Tongue (tissue), 3 donors: ENCODE measurements at places on chromosomes 5 and 9. TPM values are rescaled to one million over a fixed set of nuclear protein-coding genes. Genes with fewer than 3 reads are reported as not detected.

GRCh38 chr9:116271340-116271739 is 117.7 kb downstream of the PAPPA start:
- no peak for DNase-seq

DNA sequence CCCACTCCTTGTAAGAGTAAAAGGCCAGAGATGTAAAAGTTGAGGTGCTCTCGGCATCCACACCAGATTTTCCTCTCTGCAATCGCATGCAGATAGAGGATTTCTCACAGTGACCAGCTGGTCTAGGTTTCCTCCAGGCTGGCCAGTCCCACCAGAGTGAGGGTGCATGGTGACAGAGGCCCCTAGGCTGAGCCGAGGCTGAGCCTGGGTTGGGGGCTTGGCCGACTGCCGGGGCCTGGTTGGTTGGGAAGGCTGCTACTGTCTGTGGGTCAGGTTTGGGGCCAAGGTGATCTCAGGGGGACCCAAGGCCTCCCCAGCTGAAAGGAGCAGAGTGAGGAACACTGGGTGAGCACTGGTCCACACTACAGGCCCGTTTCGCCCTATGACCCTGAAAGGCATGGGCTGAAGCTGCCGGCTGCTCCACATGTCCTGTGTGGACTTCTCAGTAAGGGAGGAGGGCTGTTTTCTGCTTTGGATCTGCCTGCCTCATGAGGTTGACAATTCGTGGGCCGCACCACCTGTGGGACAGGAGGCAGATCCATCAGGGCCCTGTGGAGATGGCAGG is 400.8 kb upstream of the IRX4 start:
- DNase-seq = no peak

DNA sequence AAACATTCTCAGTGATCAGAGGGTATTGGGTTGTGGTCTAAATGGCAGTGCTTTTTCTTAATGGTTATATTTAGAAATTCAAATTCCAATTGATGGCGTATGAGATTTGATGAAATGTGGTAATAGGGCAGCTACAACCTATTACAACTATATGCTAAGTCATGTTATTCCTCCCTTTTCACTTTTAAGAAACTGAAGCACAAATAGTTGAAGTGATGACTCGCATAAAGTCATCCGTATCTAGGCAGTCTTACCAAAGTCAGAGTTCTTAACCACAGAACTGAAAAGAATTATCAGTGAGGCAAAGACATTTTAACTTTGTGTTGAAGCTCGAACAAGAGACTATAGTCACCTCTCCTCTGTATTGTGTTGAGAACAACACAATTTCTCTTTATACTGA is 28.2 kb downstream of the C9orf152 start:
- DNase-seq = no peak

DNA sequence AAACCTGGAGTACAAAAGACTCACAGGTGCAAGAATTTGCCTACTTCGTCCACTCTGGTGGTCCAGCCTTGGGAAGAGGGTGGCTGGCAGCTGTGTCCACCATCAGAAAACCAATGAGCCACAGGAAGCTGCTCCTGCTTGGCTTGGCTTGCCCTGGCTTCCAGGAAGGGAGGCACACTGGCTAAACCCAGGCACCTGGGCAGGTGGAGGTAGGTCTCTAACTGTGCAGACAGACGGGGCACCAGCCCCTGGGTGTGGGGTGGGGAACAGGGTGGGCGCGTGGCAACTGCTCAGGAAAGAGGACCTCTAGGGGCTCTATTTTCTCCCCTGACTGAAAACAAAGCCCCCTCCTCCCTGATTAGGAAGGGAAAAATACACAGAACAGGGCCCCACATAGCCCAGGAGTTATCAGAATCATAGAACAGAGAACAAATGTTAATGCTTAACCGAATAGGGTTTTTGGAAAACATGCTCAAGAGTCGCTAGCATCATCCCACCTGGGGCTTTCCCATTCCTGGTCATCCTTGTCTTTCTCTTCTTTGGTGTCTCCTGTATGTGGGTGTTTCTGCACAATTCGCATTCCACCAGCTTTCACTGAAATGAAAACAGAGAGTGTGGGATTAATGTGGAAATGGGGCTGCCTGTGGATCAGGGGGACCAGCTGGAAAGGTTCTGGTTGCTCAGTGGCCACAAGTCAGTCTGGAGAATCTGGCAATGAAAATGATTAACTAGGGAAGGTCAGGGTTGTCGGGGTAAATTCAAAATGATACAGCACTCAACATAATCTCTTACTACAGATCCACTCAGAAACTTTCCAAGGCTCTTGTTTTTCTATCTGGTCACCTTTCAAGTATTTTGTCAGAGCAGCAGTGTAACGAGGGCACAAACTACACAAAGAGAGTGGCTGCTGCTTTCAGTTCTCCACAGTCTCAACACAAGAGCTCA is 13.1 kb downstream of the DAP start:
- no peak for DNase-seq

DNA sequence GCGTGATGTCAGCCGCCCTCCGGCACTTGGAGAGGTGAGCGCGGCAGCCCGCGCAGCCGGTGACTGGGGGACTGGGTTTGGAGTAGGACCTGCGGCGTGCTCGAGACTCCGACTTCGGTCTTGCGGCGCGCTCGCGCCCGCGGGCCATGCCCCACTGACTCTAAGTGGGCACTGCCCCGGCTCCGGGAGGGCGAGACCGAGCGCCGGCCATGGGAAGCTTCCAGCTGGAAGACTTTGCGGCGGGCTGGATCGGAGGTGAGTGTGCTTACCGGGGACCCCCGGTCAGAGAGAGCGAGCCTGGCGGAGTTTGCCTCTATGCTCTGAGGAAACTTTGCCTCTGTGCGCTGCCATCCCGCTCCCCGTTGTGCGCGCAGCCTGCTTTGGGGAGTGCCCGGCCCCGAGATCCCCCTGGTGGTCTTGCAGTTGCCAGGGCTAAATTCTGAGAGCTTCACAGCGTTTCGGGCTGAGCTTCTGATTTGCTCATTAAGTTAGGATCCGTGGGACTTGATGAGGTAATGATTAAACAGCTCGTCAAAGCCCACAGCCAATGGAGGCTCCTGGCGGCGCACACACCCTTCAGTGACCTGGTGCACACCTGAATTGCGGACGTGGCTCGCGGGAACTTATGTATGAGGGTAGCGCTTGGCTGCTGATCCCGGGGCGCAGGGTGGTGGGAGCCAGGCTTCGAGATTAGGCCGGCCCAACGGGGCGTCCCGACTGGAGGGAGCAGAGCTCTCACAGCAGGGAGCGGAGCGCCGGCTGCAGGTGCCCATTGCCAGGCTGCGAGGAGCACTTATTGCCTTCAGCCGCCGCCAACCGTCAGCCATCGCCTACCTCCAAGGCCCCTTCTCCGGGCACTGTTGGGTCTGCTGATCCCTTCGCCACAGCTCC is at the start of gene SLC25A48:
SLC25A48 (plus strand) TSS at position 25 of the 891 bp plus-strand sequence; CDS start at position 210, 185 bp downstream.
- DNase-seq = peak; percentile 76

DNA sequence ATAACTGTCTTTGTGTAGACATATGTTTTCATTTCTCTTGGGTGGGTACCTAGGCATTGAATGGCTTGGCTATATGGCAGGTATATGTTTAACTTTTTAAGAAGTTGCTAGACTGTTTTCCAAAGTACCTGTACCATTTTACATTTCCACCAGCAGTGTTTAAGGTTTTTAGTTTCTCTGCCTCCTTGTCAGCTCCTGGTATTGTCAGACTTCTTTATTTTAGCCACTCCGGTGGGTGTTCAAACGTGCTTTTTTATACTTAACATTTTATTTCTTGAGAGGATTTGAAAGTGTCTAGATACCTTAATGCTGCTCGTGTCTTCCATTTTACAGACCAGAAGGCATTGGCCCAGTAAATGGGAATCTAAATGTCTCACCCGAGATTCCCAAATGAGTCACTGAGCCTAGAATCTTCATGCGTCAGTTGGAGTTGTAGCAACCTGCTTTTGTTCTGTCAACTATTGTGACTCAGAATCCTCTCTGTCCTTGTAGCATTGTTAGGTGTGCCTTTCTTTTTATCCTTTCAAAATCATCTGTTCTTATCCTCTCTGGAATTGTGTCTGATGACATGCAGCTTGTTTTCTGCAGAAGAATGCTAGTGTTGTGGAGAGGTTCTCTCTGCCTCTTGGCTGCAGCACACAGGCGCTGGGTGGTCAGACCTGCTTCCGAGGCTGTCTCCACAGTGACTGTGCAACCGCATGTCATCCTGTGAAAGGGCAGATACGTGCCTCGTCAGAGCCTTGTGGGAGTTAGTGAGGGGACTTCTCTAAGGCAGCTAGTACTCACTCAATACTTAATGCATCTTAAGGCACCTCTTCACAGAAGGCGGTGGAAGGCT is 291.8 kb downstream of the AOPEP start:
- DNase-seq = no peak

DNA sequence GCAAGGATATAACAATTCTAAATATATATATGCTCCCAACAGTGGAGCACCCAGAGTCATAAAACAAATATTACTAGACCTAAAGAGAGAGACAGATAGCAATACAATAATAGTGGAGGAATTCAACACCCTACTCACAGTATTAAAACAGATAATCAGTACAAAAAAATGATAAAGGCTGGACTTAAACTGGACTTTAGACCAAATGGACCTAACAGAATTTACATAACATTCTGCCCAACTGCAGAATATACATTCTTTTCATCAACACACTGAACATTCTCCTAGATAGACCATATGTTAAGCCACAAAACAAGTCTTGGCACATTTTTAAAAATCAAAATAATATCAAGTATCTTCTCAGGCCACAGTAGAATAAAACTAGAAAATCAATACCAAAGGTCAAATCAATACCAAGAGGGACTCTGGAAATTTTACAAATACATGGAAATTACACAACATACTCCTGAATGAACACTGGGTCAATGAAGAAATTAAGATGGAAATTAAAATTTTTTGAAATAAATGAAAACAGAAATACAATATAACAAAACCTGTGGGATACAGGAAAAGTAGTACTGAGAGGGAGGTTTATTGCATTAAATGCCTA is 100.8 kb downstream of the FBXL17 start:
- DNase-seq = no peak

- peak; percentile 54 for DNase-seq
Measured at GRCh38 chr9:123679330-123679987, 250.5 kb downstream of the DENND1A start.

DNA sequence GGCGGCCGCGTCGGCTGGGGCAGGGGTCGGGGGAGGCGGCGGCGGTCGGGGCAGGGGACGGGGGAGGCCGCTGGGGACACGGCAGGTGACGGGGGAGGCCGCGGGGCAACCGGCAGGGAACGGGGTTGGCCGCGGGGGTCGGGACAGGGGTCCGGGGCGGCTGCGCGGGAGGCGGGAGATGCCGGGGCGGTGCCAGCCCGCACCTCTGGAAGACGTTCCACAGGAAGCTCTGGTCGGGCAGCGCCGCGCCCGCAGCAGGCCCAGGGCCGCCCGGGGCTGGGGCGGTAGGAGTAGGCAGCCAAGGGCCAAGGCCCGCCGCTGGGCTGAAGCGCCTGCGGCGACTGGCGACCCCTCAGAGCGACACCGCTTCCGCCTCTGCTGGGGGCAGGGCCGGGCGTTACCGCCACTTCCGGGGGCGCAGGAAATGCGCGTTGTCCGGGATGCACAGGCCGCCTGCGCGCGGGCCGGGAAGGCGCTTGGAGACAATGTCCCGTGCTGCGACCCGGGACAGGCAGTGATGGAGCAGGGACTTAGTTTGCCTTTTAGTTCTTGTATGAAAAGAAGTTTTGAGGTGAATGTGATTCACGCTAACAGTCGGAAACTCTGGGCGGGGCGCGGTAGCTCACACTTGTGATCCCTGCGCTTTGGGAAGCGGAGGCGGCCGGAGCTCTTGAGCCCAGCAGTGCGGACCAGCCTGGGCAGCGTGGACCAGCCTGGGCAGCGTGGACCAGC is 110.0 kb upstream of the LPCAT1 start:
- peak; percentile 92 for DNase-seq

DNA sequence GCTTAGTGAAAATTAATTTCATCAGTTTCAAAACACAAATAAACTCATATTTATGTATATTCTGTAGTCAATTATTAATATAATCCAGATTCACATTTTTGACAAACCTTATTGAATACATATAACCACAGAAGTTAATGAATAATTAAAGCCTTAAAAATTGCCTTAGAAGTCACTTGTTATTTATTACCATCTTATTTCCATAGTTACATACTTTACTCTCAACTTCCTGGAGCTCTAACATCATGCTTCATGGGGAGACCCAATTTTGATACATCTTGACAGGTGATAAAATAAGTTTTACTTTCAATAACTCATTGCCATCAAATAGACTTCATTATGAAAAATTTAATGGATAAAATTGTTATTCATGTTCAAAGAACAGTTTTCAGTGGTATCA is 1038.7 kb downstream of the PTPRD start:
- no peak for DNase-seq

Gene LOX
- 46.0 TPM for total RNA-seq

- peak; percentile 96 for DNase-seq
Measured at GRCh38 chr5:77775790-77776553, at the start of gene TBCA. Gene TBCA (minus strand): TSS chr5:77776339. CDS start chr5:77776257, 82 bp downstream.

Gene RFK
- 15.8 TPM for total RNA-seq

GRCh38 chr9:72721067-72721466 is 199.7 kb downstream of the TMC1 start:
- no peak for DNase-seq

Gene TAS2R1
- total RNA-seq = not detected

GRCh38 chr5:14244721-14245120 is 101.6 kb downstream of the TRIO start:
- no peak for DNase-seq

Gene PDE6A
- total RNA-seq = 0.31 TPM

- no peak for DNase-seq
Measured at GRCh38 chr5:153907170-153907775, 131.4 kb downstream of the FAM114A2 start.

DNA sequence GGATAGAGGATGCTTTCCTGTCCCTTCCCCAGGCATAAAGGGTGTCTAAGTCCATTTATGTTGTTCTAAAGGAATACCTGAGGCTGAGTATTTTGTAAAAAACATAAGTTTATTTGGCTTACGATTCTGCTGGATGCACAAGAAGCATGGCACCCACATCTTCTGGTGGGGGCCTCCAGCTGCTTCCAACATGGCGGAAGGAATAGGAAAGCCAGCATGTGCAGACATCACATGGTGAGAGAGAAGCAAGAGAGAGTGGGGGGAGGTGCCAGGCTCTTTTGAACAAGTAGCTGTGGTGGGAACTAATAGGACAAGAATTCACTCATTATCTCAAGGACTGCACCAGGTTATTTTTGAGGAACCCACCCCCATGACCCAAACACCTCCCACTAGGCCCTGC is 77.2 kb downstream of the ADCY2 start:
- no peak for DNase-seq

DNA sequence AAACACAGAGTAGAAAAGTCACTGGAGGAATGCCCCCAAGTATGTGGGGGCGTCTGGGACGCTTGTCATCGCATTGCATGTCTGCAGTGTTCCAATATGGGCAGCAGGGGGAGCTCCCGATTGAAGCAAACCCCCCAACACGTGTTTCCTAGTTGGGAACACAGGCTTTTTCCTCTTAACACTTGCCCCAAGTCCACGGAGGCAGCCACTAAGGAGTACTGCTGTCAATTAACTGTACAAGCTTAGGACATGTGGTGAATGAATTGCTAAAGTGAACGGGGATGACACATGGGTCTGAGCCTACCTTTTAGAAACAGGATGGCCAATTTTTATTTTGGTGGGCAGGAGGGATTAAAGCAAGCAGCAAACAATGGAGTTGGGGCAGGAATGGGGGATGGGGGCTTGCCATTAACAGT is 2.2 kb downstream of the GABRB2 start:
- DNase-seq = peak; percentile 54

Gene SLC1A1
- 1.5 TPM for total RNA-seq

Gene NEK6
- total RNA-seq = 33.6 TPM

Gene PDLIM4
- 49.6 TPM for total RNA-seq
